Lower leg skin (tissue), 4 donors: ENCODE measurements at places on chromosomes 6 and 20. TPM values are rescaled to one million over a fixed set of nuclear protein-coding genes. Genes with fewer than 3 reads are reported as not detected.

The RHAG gene
- not detected for total RNA-seq

The OVOL2 gene
- total RNA-seq, result 35.8 TPM

The DNAH8 gene
- 0.19 TPM for total RNA-seq

The ABHD16B gene
- total RNA-seq, result not detected

The PCK1 gene
- 0.12 TPM for total RNA-seq

The KCTD20 gene
- total RNA-seq, result 51.6 TPM

The ELOVL2 gene
- not detected for total RNA-seq

The PPP1R16B gene
- 1.1 TPM for total RNA-seq

The SMPDL3A gene
- total RNA-seq, result 120 TPM

The NOTCH4 gene
- total RNA-seq, result 6.7 TPM

The HDGFL1 gene
- total RNA-seq, result not detected

The GNRH2 gene
- total RNA-seq, result not detected

The ASIP gene
- 0.72 TPM for total RNA-seq

The SUPT3H gene
- 5.6 TPM for total RNA-seq

The SCP2D1 gene
- total RNA-seq, result not detected

The RGS19 gene
- total RNA-seq, result 16.4 TPM

The DCDC2 gene
- 0.10 TPM for total RNA-seq

The TGM2 gene
- 3.7 TPM for total RNA-seq

The MAFB gene
- total RNA-seq, result 45.6 TPM
